ENCODE measurements at places on chromosomes 3 and 15.

GRCh38 chr3:133927540-133928066 is 31.9 kb upstream of the RAB6B start:
- no peak for DNase-seq

- DNase-seq: no peak
Measured at GRCh38 chr15:41205315-41205714, 25.2 kb downstream of the EXD1 start.

GRCh38 chr3:94076055-94076454 is 13.2 kb downstream of the NSUN3 start:
- DNase-seq: no peak

DNA sequence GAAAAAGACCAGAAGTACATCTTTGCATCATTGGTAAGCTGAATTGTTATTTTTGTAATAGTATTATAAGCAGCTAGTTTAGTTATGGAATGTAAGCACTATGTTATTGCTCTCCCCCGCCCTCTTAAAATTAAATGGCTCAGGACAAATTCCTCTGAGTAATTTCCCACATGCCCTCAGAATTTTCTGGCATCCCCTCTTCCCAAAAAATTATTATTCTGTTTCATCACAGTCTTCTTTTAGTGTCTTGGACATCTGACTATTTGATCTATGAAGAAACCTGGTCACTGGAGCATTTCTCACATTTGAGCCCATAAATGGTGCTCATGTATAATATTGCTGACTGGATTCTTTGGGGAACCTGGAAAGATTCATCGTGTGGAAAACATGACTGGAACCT is 68.3 kb downstream of the KLHL25 start:
- no peak for DNase-seq

GRCh38 chr3:14518893-14519292 is 21.2 kb downstream of the GRIP2 start:
- DNase-seq: no peak

- no peak for DNase-seq
Measured at GRCh38 chr3:73422571-73422970, 202.2 kb downstream of the PDZRN3 start.

GRCh38 chr3:47523310-47524073 is 10.0 kb upstream of the ELP6 start:
- no peak for DNase-seq

GRCh38 chr3:172939651-172940293 is 189.2 kb downstream of the ECT2 start:
- DNase-seq: no peak

DNA sequence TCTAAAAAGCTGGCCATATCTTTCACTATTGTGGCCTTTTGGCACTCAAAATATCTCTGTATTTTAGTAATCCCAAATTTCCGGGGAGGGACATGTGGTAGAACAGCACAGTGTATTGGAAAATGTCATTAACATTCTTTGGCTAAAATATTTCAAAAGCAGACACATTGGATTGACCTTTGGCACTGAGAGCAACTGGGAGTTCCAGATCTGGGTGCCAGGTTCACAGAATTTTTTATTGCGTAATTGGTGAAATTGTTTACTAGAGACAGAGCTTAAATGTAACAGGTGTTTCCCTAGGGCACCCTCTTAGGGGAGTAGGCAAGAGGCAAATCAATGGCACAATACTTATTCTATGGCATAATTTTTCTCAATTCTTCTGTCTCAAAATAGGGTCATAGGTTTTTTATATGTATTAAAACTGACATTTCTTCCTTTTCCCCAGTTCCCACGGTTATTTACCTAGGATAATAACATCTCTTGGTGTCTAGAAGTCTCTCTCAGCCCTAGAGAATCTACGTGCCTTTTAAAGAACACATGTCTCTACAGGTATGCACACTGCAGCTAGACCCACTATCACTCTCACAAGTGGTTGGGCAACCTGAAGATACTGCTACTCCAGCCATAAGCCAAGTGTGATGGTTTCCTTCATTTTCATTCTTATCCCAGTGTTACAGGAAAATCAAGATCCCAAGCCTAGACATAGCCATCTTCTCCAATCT is 10.6 kb downstream of the RBMS3 start:
- DNase-seq: no peak

- no peak for DNase-seq
Measured at GRCh38 chr3:57226176-57226575, 1.4 kb upstream of the APPL1 start.

GRCh38 chr3:46212101-46212500 is 4.0 kb upstream of the CCR1 start:
- DNase-seq: no peak

DNA sequence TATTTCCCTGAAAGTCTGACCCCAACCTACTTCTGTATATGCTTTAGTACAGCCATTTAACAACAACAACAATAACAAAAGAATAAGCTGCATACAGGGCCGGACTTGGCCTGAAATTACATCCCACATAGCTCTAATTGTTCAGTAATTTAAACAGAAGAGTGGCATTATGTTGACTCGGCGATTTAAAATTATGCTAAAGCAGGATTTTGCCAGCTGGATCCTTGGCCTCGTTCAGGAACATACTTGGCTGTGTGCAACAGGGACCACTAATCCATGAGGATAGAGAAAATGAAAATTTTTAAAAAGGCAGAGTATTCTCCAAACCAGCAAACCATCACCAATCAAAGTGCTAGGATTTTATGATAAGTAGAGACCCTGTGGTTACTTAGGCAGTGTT is 433.1 kb upstream of the RBMS3 start:
- DNase-seq: no peak
